GM13976 (cell line): ENCODE measurements at places on chromosomes 6 and 20.

GRCh38 chr6:109759098-109759955, 68.2 kb downstream of the FIG4 start:
- no peak for DNase-seq

DNA sequence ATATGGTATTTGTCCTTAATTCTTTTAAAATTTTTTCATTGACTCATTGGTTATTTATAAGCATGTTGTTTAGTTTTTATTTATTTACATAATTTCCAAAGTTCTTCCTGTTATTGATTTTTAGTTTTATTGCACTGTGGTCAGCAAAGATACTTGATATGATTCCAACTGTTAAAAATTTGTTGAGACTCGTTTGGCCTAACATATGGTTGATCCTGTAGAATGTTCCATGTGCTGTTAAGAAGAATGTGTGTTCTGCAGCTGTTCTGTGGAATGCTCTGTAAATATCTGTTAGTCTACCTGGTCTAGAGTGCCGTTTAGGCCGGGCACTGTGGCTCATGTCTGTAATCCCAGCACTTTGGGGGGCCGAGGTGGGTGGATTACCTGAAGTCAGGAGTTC, 197.7 kb downstream of the CD109 start:
- no peak for DNase-seq

GRCh38 chr20:41413169-41413568, 46.6 kb upstream of the EMILIN3 start:
- no peak for DNase-seq

- no peak for DNase-seq
These were observed 1348.5 kb downstream of the GRIK2 start for GRCh38 chr6:102742028-102742427.

DNA sequence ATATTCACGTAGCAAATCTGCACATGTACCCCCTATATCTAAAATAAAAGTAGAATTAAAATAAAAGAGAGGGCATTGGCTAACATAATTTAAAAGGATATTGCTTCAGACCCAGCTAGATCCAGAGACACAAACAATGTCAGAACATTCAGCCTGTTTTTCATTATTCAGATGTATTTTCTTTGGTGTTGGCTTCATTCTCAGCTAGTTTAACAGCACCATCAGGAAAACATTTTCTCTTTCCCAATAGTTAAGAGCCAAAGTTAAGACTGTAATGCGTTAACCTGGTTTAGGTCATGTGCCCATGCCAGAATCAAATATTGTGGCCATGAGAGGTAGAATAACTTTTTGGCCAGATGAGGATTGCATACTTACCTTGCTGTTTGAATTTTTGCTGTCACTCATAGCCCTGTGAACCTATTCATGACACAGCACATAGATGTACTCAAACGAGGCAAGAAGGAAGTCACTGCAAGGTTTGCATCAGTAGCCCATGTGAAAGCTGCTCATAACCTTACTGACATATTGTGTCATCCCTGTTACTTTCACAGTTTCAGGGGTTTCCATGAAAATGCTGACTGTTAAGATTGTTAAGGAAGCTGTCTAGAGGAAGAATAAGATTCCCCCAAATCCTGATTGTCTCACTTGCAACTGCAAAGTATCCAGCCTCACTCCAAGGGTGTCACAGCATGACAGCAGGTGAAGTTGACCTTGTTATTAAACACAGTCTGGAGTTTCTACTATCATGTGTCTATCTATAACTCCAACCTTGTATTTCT, 233.1 kb downstream of the PACRG start:
- no peak for DNase-seq

GRCh38 chr6:82679232-82679631, 315.6 kb downstream of the TPBG start:
- DNase-seq: no peak

DNA sequence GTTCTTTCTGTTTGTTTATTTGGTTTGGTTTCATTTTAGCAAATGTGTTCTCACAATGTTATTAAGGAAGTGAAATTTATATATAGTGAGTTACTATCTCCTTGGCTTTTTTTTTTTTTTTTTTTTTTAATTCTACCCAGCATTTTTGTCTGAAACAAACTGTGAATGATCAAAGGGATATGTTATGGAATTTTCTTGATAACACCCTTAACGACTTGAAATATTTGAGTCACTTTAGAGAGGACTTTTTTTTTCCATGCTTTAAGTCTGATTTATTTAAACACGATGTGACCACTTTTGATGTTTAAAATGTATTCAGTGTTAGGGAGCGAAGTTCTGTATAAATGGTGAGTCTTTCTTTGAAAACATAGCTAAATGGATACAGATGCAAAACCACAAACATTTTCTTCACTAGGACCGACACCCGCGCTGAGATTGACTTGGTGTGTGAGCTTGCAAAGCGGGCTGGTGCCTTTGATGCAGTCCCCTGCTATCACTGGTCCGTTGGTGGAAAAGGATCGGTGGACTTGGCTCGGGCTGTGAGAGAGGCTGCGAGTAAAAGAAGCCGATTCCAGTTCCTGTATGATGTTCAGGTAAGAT, 149.7 kb downstream of the MTHFD1L start:
- DNase-seq: no peak

DNA sequence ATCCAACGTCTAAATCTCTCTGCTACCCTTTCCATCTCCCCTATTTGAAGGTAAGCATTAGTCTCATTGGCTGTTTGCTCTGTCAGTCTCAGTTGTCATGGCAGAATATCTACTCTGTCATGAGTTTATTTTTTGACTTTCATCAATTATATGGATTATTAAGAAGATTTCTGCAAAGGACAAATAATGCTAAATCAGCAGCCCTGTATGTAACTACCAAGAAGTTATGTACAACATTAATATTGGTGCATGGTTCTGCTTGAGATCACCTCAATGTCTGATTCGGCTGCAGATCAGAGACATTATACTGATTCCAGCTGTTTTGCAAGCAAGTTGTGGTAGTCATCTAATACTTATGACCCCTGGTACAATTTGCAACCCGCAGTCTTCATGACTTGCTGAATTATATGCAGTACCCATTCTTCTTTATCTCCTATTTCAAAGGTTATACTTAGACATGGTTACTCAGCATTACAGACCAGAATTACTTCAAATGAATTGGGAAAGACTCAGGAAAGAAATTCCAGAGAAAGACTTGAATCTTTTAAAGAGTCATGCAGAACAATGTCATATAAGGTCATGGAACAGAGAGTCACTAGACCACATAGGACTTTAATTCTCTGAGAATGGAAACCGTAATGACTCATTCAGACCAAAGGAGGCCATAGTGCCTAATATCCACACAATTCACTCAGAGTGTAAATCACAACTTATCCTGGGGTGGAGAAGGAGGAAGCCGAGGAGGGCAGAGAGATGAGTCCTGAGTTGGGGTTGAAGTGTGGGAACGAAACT, 201.4 kb downstream of the IBTK start:
- DNase-seq: no peak

GRCh38 chr20:42192321-42192720, 574.1 kb upstream of the CHD6 start:
- no peak for DNase-seq

- no peak for DNase-seq
These were observed 45.1 kb downstream of the KHDC1L start for GRCh38 chr6:73180076-73180738.

DNA sequence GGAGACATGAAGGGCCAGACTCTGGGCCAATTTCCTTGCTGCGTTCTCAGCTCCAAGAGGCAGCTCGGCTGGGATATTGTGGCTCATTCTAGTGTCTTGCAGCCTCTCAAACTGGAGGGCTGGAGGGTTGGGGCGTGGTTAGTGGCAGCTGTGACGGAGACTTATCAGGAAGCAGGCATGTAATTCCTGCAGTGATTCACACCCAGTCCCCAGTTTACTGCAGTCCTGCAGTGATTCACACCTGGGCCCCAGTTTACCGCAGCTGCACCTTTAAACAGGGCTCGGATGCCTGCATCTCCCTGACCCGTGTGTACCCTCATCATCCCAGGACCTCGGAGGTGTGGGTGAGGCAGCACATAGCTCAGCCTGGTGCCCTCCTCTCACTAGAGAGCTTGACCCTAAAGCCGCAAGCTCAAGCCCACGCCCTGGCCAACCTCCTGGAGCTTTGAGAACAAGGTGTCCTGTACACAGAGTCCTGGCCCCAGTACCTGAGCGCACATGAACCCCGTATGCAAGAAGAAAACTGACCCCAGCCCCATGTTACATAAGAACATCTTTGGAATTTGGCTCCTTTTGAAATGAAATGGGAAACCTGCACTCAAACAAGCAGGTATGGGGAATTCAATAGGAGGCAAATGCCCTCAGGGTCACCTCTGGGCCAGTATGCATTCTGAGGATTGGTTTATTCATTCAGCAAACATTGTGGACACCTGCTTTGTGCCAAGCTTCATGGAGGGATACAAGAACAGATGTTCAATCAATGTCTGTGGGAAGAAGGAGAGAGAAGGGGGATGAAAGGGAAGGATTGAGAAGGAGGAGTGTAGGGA, 55.3 kb upstream of the FAM83D start:
- no peak for DNase-seq

- peak; percentile 51 for DNase-seq
These were observed 80.8 kb downstream of the RCAN2 start for GRCh38 chr6:46410334-46410953.

DNA sequence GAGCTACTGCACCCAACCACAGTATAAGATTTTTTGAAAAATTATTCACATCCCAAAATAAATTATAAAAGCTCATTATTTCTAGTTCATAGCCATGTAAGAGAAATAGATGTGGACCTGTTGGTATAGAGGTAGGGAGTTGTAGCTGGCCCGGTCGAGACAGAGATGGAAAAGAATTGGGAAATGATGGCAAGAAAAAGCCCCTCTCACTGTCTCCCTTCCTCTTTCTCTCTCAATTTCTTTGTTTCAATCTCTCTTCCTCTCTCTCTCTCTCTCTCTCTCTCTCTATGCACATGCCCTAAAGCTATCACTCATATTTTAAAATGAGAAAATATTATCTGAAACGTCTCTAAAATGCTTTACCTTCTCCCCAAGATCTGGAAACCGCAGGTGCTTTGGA, 80.7 kb upstream of the CD83 start:
- DNase-seq: no peak

DNA sequence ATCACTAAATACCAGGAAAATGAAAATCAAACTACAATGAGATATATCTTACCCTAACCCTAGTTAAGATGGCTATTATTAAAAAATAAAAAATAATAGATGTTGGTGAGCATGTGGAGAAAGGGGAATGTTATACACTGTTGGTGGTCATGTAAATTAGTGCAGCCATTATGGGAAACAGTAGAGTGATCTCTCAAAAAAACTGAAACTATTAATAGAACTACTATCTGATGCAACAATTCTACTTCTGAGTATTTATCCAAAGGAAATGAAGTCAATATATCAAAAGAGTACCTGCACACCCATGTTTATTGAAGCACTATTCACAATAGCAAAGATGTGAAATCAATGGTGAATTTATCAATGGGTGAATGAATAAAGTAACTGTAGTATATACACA, 48.6 kb downstream of the HLA-A start:
- no peak for DNase-seq

DNA sequence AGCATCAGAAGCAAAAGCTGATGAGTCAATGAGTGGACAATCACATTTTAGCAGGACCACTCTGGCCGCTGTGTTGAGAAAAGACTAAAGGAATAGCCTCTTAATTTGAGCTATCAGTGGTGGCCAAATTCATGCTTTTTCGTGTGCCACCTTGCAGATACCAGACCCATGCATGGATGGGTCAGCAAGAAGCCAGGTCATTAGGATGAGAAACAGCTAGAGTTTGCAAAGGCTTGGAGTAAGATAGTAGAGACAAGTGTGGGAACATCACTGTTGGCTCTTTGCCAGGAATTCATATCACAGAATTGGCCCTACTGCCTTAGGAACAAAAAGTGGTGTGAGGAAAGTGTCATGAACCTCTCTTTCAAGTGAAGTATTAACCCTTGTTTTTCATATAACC, 25.5 kb downstream of the MRAP2 start:
- DNase-seq: no peak

GRCh38 chr20:44707018-44707579, 8.1 kb upstream of the CCN5 start:
- DNase-seq: no peak

- DNase-seq: no peak
These were observed 282.7 kb downstream of the GRIK2 start for GRCh38 chr6:101676187-101676586.

DNA sequence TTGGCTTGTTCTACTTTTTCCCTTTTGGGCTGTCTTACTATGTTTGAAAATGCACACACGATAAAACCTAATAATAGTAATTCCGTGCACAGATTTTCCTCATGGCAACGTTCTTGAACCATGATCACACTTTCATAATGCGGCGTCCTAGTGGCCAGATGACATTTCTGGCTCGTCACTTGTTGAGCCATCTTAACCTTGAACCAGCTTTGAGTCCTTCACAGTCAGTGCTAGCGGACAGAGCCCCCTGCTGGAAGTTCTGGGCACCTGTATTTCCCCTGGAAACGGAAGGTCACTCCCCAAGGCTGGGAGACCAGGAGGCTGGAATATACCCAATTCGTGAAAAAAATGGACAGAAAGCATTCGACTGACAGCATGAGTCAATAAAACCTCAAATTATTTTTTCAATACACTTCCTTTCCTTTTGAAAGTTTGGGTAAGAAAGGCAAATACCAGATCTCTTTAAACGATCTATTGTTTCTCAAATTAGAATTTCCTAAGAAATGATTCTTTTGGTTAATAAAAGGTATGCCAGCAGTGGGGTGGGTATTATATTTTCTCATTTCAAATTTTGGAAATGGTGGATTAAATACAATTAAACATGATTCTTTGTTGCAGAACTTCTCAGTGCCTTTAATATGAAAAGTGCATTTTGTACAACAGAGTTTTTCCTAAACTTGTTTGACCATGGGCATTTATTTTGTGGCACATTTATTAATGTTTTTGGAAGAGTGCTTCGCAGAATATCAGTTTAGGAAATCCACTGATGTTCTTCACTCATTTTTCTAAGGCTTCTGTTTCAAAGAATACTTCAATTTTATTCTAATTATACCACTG, 542.3 kb downstream of the QKI start:
- peak; percentile 84 for DNase-seq

GRCh38 chr6:155212106-155212505, 51.7 kb upstream of the CLDN20 start:
- DNase-seq: no peak

GRCh38 chr6:15871276-15871675, 208.4 kb upstream of the DTNBP1 start:
- DNase-seq: no peak

- DNase-seq: no peak
These were observed 117.6 kb downstream of the PERP start for GRCh38 chr6:137989664-137990063.

- no peak for DNase-seq
These were observed 8.0 kb upstream of the RAET1E start for GRCh38 chr6:149905911-149906371.

GRCh38 chr20:5127859-5128424, 1.1 kb downstream of the CDS2 start:
- DNase-seq: no peak

DNA sequence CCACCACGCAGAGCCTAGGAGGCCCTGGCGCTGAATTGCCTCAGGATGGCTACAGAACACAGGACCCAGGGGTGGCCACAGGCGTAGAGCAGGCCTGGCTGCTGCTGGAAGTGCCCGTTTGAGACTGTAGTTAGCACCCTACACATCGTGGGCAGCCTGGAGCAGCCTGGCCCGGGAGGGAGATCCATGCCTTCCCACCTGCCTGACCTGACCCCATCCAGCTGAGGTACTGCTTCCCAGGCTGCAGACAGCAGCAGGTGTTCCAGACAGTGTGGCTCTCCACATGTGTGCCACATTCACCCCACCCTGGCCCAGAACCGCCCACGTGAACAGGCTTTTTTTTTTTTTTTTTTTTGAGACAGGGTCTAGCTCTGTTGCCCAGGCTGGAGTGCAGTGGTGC, 20.9 kb upstream of the MAP1LC3A start:
- DNase-seq: no peak
